Activated T-cell treated with anti-CD3 and anti-CD28 coated beads, Interleukin-2, amount 50 U/mL, for 72 hours (primary cell): ENCODE measurements at places on chromosomes 5 and 9.

GRCh38 chr5:93580063-93580926 is 724 bp downstream of the NR2F1-AS1 start:
- DNase-seq, result no peak

DNA sequence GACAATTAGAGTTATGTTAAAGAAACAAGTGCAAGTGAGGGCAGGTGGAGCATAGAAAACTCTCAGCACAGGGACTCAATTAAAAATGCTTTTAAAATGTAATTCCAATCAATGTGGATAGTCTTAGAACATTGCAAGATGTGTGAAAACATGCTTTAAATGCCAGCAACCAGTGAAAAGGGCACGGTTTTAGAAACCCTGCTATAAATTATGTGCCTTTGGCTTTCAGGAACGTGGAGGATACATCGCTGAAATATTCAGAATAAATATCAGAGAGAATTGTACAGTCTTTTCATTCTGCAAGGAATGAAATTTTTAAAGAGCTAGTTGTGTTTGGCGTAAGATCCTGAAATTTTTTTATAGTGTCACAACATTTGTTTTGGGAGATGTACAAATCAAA is 101.1 kb downstream of the TLE4 start:
- DNase-seq, result no peak

DNA sequence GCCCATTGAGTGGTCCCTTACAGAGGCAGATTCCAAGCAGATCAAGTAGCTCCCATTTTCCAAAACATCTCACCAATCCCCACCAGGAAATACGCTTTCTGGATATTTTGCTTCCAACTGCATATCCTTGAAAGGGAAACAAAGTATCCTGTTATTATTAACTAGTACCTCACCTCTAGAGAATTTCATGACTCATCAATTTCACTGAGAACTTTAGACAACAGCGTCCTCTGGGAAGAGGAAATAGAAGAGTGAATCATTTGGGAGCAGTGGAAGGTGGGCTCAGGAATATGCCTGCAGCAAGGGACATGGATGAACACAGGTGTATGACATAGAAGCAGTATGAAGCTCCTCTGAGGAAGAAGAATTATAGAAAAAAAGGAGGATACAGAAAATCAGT is 186.7 kb downstream of the MARCHF11 start:
- DNase-seq, result no peak

DNA sequence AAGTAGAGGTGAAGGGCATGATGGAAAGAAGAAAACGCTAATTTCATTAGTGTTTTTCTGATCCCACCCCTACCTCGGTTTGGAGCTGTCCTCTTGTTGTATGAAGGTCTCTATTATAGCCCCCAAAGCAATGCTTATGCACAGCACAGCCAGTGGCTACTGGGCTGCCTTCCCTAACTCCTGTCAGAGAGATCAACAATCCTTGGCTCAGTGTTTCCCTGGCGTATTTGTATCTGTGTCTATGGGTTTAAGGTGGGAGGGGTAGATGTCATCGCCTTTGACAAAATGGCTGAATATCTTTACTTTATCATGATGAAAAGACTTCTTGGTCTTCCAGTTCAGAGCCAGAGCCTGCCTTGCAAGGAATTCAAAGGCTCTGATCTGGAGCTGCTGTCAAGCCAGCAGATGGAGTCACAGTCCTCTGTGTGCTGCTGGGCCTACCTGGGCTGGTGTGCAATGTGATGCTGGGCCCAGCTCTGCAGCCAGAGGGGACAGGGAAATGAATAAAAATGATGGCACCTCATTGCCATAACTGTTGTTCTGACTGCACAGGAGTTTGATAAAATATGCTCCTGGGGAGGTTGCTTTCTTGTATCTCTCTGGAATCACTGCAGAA is 20.1 kb upstream of the HSPA9 start:
- DNase-seq, result no peak

GRCh38 chr9:105444130-105444529 is 3.7 kb upstream of the FSD1L start:
- no peak for DNase-seq

GRCh38 chr5:111528056-111528455 is 15.7 kb upstream of the STARD4 start:
- no peak for DNase-seq

DNA sequence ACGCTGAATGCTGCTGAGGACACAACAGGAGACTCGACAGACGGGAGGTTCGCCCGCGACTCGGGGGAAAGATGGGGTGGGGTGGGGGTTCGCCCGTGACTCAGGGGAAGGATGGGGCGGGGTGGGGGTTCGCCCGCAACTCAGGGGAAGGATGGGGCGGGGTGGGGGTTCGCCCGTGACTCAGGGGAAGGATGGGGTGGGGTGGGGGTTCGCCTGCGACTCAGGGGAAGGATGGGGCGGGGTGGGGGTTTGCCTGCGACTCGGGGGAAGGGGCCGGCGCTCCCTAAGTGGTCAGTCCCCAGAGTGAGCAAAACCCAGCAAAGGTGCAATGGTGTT is 2.2 kb downstream of the LCN6 start:
- no peak for DNase-seq

DNA sequence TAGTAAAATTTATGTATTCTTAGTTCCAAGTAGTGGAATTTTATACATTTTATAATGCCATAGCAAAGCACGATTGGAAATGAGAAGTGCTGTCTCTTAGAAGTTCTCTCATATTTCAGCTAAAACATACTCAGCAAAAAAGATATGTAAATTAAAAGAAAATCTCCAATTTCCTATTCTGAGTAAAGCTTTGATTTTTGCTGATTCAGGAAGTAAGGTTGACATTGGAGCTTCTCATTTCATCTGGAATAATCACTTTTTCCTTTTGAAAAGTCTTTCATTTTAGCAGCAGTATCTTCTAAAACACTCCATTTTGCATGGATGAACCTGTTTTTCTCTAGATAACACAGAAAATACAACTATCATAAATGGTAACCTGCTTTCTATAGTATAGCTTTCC is 121.0 kb downstream of the ZCCHC7 start:
- no peak for DNase-seq

DNA sequence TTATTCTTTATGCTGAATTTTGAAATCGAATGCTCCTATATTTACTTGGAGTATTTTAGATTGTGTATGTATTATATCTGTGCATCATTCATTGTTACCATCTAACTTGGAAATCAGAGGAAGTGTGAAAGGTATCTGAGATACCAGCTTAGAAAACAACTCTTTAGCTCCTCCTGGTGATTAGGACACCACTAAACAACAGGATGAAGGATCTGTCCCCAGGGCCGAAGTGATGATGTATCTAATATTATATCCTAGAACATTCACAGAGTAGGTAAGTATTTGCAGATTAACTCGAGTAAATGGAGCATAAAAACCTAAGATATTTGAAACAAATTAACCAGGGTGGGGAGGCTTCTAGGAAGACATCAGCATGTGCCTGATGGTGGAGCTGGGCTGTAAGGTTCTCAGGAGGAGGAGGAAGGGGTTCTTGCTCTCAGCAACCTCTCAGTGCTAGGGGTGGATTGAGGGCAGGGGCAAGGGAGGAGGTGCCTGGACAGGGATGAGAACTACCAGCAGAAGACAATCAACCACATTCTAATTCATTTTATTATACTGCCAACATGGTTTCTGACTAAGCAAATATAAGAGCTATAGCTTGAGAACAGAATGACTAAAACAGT is 2.6 kb upstream of the NFIL3 start:
- no peak for DNase-seq

GRCh38 chr9:109556061-109556460 is 58.0 kb upstream of the PTPN3 start:
- no peak for DNase-seq

GRCh38 chr9:127707766-127708165 is 978 bp downstream of the CFAP157 start:
- DNase-seq, result peak; percentile 67

DNA sequence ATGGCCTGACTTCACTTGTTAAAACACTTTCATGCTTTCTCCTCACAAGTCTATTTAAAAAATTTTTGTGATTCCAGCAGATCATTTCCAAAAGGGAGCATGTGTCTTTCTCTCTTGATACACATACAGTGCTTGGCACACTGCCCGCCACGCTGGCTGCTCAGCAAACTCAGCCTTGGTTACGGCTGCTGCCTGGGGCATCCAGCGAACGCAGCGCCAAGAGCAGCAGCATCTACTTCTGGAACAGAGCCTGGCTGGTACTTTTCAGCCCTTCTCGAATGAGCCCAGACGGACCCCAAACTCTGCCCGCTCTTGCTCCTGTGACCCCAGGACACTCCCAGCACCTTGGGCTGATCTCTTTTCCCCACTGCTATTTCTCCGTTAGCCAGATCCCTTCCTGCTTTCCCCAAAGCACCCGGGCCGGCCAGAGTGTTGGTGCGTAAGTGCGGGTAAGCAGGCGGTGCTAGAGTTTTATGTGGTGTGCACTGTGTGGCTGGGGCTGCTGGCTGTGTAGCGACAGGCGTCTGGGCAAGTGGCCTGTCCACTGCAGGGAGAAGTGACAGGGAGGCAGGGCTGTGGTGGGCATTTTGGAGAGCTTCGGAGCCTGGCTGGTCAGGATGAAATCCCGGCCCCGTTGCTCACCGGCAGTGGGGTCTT is 73.2 kb downstream of the SH3PXD2B start:
- DNase-seq, result no peak

GRCh38 chr5:174984863-174985262 is 260.5 kb downstream of the MSX2 start:
- no peak for DNase-seq

- DNase-seq, result no peak
Observed at GRCh38 chr5:124697933-124698591, 48.4 kb downstream of the ZNF608 start.

DNA sequence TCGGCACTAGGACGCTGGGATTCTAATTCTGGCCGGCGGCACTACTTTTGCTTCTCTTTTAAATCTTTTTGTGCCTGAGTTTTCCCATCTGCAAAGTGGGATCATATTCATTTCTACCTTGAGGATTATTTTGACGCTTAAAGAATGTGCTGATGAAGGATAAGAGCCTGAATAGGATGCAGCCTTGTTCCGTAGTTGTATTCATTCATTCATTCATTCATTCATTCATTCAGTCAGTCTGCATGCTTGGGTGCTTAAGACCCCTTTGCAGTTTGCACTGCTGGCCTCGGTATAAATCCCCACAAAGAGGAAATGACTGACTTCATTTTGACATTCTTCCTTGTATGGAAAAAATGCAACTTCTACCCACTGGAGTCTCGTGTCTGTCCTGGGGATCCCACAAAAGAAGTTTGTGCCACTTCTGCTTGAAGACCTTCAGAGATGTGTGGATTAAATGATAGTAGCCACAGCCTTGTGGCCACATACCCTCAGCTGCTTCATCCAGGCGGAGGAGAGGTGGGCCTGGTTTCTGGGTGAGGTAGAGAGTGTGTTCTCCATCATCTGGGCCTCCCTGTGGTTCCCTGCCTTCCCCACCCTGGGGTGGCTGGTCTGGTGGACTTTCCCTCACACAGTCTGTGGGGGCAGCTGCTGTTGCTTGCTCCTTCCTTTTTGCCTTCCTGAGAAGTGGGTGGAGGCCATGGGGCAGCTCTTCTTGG is 62.6 kb downstream of the PPARGC1B start:
- DNase-seq, result no peak

GRCh38 chr5:66974256-66974655 is 222.3 kb downstream of the CD180 start:
- no peak for DNase-seq

DNA sequence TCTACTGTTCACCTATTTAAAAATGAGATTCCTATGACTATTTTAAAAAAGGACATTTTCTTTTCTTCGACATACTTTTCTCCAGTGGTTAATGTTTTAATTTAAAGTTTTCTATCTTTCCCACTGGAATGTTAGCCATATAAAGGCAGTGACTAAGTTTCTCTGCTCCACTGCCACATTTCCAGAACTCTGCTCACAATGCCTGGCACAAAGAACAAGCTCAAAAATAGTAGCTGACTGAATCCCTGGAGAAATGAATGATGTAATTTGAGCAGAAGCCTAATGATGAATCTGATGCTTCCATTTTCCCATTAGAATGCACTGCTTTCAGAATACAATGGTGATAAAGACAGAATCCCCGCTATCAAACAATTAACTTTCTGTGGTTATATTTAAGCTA is 817.8 kb downstream of the MTRR start:
- no peak for DNase-seq

DNA sequence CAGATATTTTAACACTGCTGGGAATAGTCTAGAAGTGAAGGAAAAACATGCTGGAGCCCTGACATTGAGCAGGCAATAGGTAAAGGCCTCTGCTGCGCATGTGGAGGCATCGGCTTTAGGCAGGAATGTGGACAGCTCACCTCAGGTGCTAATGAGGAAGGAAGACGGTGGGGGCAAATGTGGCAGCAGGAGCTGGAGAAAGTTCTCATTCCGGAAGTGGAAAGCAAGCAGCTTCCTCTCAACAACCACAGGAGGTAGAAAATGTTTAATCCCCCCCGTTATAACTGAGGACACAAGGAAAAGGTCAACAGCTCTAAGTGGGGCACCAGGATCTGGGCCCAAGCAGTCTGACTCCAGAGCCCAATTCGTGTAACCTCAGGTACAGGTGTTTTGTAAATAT is 7.6 kb upstream of the RPS14 start:
- no peak for DNase-seq

DNA sequence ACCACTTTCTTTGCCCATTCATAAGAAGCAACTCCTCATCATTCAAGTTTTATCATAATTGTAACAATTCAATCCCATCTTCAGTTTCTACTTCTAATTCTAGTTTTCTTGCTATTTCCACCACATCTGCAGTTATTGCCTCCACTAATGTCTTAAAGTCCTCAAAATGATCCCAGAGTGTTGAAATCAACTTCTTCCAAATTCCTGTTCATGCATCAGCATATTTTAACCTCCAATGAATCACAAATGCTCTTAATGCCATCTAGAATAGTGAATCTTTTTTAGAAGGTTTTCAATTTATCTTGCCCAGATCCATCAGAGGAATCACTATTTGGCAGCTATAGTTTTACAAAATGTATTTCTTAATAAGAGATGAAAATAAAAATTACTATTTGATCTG is 3.2 kb upstream of the SRP19 start:
- DNase-seq, result no peak

- DNase-seq, result no peak
Observed at GRCh38 chr9:20139763-20140290, 351.0 kb upstream of the SLC24A2 start.

DNA sequence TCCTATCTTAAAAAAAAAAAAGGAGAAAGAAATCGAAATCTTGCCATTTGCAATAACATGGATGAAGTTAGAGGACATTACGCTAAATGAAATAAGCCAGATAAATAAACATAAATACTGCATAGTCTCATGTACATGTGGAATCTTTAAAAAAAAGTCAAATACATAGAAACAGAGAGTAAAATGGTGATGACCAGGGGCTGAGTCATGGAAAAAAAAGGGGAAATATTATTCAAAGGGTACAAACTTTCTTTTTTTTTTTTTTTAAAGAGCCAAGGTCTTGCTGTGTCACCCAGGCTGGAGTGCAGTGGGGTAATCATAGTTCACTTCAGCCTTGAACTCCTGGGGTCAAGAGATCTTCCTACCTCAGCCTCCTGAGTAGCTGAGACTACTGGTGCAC is 310.1 kb downstream of the ZNF608 start:
- DNase-seq, result no peak

GRCh38 chr5:83866181-83866580 is 145.5 kb upstream of the HAPLN1 start:
- DNase-seq, result no peak
